NK-92 treated with Interleukin-12 subunit alpha and Interleukin-12 subunit beta, amount 100 ng/mL, for 24 hours (cell line): ENCODE measurements at places on chromosomes 5 and 9.

DNA sequence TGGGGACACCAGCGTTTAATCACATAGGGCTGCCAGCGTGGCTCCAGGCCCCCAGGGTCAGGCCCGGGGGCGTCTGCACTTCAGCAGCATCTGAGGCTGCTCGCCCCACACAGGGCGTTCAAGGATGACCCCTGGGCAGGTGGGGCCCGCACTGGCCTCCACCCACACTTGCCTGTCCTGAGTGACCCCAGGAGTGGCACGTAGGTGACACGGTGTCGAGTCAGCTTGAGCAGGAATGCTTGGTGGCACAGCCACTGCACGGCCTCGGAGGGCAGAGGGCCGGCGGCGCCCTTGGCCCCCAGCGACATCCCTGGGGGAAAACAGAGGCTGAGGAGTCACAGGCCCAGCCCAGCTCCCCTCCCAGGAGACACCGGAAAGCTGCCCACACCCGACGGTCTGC, 29.0 kb downstream of the SLC6A18 start:
- no peak for DNase-seq

DNA sequence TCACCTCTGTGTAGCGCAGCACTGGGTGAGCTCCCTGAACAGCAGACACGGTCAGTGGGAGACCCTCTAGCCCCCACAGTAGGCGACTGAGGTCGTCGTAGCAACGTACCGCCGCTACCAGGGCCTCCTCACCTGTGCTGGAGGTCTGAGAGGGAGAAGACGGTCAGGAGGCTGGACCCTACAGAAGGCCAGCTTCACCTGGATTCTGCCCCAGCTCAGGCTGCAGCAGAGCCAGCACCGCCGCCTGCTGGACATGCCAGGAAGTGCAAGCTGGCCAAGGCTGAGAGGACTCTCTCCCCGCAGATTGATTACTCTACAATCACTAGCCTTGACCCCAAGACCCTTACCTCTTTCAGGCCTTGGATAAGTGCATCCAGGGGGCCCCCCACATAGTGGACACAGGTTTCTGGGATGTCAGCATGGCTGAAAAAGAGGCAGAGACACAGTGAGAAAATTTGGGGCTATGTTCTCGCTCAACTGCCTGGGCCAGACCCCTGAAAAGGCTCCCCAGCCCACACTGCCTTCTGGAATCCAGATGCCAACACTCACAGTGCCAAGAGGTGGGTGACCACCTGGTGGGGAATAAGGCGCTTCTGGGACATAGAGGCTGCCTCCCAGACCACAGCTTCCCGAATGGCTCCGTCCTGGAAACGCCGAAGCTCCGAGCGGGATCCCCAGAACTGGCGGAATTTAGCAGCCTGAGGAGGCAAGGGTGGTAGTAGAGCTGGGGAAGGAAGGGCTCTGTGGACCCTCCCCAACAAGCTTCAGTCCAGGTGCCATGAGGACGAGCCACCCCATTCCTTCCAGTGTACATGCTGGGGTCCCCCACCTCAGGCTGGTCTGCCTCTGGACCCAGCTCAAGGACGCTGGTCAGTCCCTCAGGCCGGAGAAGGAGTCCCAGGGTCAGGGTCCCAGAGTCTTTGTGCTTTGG, 6.9 kb downstream of the NOL6 start:
- peak; percentile 11 for DNase-seq

DNA sequence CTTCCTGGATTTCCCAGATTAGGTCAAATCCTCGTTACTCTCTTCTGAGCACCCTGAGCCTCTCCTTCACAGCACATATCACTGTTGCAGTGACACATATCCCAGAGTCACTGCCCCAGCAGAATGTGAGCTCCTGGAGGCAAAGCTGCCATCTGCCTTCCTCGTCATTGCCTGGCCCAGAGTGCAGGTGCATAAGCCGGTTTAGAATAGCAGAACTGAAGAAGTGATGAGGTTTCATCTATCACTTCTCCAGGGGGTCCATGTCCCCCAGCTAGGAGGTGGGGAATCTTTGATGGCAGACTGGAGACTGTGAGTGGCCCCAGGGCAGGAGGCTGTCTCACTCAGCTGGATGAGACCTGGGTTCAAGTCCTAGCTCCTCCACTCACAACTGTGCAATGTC, 25.8 kb downstream of the NIPAL4 start:
- DNase-seq = no peak

DNA sequence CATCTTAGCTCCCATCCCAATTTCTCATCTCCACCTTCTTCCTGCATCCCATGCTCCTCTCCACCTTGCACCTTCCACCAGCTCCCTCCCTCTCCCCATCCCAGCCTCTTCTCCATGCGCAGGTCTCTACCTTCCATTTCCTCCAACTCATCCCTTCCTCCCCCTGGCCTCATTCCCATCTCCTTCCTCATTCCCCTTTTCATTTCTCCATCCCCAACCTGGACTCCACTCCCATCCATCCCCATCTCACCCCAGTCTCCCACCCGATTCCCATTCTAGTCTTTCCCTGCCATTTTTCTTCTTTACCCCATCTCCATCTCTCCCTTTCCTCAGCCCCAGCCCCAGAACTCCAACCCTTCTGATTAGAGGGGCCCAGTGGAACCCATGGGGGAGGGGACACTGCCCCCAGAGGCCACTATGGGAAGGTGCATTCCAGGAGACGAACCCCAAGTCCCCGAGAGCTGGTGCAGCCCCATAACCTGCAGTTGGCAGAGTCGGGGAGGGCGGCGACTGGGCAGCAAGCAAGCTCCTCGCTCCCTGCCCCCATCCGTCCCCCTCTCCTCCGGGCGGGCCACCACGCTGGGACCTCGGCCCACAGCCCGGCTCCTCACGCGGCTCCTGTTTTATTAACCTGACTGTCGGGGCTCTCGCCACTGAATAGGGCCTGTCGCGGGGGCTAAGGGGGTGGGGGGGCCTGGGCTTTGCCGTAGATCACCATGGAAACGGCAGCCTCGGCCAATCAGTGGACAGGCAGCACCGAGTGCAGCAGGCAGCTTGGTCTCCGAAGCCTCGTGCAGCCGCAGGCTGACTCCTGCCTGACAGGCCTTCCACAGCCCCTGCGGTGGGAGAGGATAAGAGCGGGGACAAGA, 66.7 kb downstream of the PCDH1 start:
- DNase-seq = no peak

DNA sequence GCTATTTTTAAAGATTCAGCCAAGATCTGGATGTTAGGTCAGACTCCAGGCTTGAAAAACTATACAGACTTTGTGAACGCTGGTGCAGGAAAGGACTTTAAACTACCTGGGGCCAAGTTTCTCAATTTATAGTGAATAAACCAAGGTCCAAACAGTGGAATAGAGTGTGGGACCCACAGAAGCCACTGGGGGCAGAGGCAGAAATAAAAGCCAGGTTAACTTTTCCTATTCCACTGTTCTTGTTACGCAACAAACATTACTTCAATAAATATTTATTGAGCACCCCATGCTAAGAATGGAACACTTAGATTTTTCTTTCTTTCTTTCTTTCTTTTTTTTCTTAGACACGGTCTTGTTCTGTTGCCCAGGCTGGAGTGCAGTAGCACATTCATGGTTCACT, 11.0 kb upstream of the HAVCR1 start:
- no peak for DNase-seq

- no peak for DNase-seq
These were observed 169.2 kb upstream of the TARS1 start for GRCh38 chr5:33271606-33272005.

GRCh38 chr5:29185558-29185957, 2007.9 kb upstream of the CDH6 start:
- DNase-seq = no peak

GRCh38 chr9:130682421-130683121, 11.0 kb upstream of the EXOSC2 start:
- DNase-seq = peak; percentile 12

GRCh38 chr9:4864234-4864661, 71.5 kb downstream of the RCL1 start:
- DNase-seq = no peak

DNA sequence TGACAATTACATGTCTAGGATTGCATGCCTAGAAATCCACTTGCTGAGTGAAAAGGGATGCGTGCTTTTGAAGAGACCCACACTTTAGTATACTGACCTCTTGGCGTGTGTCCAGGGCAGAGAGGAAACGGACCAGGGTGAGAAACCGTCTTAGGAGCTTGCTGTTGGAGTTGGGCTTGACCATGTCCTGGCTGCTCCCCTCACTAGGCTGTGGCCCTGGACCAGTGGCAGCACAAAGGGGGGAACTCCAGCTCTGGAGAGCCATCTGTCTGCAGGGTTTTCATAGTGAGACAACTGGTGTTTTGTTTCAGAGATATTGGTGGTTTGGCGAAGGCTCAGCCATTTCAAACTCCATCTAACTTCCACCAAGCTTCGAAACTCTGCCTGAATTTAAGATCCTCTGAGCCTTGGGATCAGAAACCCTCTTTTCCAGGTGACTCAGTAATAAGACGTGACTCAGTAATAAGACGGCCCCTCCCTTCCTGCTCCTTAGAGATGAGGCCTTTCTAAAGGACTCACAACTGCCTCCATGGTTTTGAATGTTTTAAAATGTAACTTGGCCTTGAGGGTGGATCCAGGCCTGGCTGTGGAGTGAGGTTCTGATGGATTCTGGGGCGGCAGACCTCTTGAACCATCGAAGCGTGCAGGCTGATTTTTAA, 165.8 kb downstream of the MELK start:
- DNase-seq = no peak

DNA sequence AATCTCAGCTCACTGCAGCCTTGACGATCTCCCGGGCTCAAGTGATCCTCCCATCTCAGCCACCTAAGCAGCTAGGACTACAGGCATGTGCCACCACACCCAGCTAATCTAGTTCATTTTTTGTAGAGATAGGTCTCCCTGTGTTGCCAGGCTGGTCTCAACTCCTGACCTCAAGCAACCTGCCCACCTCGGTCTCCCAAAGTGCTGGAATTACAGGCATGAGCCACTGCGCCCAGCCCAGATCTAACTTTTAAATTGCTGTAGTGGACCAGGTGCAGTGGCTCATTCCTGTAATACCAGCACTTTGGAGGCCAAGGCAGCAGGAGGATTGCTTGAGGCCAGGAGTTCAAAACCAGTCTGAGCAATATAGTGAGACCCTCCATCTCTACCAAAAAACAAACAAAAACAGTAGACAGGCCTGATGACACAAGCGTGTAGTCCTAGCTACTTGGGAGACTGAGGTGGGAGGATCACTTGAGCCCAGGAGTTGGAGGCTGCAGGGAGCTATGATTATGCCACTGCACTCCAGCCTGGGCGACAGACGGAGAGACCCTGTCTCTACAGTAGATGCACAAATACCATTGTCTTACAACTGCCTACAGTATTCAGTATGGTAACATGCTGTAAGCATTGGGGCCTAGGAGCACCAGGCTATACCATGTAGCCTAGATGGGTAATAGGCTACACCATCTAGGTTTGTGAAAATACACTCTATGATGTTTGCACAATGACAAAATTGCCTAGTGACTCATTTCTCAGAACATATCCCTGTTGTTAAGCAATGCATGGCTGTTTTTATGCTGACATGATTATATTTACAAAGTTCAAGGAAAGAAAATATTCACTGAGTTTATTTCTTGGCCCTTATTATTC, 1.5 kb upstream of the SIT1 start:
- DNase-seq = no peak

DNA sequence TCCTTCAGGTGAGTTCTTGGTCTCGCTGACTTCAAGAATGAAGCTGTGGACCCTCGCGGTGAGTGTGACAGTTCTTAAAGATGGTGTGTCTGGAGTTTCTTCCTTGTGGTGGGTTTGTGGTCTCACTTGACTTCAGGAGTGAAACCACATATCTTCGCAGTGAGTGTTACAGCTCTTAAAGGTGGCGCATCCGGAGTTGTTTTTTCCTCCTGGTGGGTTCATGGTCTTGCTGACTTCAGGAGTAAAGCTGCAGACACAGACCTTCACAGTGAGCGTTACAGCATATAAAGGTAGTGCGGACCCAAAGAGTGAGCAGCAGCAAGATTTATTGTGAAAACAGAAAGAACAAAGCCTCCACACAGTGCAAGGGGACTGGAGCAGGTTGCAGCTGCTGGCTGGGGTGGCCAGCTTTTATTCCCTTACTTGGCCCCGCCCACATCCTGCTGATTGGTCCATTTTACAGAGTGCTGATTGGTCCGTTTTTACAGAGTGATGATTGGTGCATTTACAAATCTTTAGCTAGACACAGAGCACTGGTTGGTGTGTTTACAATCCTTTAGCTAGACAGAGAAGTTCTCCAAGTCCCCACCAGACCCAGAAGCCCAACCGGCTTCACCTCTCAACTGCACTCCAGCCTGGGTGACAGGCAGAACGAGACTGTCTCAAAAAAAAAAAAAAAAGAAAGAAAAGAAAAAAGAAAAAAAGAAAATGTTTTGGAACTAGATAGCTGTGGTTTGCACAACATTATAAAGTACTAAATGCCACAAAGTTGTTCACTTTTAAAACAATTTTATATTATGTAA, 9.1 kb upstream of the ERMP1 start:
- DNase-seq = peak; percentile 71

DNA sequence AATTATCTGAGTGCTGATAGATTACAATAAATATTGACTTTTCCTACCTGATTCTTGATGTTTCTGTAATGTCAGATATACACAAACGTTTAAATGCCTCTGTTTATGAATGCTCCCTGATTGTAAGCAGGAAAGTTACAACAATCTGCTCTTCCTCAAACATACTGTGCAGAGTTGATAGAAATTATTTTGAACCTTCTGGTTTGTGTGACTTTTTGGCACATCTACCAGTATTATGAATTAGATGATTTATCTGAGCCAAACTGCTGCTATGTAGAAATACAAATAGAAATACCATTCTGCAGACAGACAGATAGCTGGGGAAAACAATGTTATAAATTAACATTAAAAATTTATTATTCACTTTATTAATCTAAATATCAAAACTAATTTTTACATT, 113.0 kb downstream of the SLF1 start:
- no peak for DNase-seq

DNA sequence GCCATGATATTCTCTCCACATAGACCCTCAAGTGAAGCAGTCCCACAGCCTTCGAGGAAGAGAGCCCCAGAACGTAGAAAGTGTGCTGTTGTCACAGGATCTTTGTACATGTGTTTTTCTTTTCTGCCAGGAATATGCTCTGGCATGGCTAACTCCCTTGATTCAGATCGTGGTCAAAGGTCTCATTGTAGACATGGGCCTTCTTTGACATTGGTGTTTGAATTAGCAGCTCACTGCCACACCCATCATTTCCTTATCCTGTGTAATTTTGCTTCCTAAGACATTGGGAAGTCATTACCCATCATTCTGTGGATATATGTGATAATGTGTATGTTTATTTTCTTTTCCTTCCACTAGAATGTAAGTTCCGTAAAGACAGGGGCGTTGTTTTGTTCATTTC, 25.5 kb downstream of the MTRR start:
- no peak for DNase-seq

DNA sequence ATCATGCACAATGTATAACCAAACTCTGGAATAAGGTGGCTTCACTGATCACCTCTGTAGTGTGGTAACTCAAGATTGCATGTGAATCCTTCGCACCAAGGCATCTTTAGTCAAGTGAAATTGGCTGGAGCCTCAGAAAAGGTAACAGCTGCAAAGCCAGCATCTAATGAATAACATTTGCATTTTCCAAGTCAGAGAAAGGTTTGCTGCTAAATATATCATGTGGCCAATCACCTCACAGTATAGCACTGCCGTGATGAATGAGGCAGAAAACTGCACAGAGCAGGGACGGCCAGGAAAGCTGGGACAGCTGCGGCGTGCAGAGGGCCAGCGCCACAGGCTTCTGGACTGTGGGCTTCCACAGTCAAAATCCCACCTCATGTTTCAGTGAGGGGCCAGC, 18.5 kb downstream of the MRPS27 start:
- DNase-seq = no peak

- no peak for DNase-seq
These were observed 91.4 kb upstream of the ACO1 start for GRCh38 chr9:32293091-32293490.

- no peak for DNase-seq
These were observed 206.2 kb downstream of the HSPA4 start for GRCh38 chr5:133257977-133258376.
